ENCODE measurements at places on chromosomes 1 and 21.

DNA sequence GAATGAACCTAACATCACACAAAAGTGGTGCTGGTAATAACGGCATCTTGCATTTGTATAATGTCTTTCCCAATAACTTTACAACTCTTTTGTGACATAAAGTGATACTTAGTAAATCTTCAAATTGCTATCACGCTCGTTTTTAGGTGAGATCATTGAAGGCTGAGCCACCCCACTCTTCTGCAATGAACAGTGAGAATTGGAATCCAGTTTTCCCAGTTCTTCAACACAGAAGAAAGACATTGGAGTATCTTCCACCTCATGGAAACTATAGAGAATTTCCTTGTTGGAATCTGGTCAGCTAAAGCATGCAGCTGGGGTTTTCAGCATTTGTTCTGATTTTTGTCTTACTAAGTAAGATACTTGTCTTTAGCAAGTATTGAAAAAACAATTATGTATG is 59.9 kb upstream of the NRIP1 start:
- DNase-seq: no peak

DNA sequence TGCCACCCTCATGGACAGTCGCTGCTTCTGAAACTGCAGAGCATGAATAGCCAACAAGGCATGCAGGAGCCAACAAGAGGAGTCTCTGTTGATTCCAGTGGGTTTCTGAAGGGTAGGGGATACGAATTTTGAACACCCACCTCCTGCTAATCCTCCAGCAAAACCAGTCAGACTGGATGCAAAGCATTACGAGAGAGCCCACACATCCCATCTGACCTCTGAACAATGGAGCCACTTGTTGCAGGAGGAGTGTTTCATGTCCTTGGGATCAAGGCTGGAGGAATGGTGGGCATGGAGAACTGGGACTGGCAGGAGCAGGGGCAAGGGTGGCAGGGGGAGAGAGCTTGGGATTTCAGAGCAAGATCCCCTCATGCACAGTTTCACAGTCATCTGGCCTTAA is 1.6 kb downstream of the VTCN1 start:
- DNase-seq: no peak

DNA sequence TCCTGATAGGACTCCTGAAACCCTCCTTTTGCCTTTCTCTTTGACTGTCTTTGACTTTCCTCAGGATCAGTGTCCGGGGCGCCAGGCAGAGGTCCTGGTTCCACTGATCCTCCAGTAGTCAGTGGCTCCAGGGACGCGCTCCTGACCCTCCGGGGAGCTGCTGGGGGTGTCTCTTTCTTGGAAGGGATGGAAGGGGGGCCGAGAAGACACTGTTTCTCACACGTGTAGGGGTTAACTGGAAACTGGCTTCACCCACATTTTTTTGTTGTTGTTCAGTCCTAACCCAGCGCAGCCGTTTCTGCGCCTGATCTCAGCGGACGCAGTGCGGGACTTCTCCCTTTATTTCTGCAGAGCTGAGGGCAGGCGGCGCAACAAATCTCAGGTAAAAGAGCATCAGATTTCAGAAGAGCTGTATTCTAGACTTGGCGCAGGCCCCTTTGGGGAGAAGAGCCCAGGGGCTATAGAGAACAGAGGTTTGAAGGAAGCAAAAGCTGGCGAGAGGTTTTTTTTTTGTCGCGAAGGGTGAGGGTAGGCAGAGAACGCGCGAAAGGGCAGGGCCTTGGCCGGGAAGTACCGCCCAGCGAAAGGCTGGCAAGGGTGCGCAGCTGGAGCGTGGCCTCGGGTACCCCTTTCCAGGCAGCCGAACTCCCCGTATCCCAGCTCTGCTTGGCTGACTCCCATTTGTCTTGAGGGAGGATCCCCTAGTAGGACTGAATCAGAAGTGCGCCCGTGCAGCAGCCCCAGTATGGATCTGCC is 4.3 kb upstream of the LHX9 start:
- no peak for DNase-seq

DNA sequence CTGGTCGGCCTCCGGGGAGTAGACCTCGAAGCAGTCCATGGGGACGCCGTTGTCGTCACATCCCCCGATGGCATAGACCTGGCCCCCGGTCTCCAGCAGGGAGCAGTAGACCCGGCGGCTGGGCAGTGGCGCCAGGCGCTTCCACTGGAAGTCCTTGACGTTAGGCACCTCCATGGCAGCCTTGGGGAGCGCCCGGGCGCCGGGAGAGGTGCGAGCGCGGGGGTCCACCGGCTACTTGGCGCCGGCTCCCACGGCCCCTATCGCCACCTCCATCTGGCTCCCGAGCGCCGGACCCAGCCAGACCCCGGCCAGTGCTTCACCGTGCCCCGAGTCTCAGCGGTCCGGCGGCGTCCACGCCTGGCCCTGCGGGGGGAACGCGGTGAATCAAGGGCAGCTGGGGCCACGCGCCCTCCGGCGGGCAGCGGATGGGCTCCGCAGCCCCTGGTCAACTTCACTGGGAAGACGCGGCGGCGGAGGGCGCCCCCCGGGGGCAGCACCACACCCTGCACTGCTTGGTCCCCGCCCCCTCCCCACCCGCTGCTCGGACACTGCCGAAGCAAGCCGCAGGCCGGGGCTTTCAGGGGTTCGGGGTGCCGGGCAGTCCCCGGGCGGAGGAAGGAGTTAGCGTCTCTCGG is 13.2 kb downstream of the KLHDC8A start:
- DNase-seq: no peak

- peak; percentile 19 for DNase-seq
These were observed 104.9 kb upstream of the SNX7 start for GRCh38 chr1:98556521-98557158.

DNA sequence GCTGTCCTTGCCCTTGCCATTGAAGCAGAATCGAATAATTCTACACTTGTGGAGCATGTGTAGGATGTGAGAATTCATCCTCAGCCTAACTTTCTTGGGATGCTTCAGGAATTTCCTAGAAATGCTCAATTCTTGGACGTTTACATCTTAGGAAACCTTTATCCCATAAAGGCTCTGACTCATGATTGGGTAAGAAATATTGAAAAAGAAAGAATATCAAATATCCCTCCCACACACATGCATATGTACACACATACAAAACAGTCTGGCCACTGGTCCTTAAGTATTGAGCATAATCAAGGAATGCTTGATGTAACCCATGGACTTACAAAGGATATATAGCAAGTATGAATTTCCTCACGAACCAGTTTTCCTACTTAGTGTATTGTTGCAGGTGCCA is 83.9 kb upstream of the IPO9 start:
- DNase-seq: peak; percentile 81

DNA sequence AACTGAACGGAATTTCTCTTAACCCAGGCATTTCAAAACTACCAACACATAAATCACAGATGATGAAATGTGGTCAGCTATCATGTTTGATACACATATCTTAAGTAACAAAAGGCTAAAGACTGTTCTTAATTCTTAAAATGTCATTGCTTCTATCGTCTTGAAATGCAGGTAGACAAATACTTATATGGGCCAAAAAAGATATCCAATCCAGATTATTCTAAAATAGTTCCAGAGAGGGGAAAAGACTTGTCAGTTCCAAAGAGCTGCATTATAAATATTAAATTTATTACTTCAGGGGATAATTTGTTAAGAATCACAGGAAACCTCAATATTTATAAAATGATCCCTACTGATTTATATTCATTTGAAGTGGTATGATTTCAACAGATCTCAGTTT is 259.4 kb downstream of the FAF1 start:
- no peak for DNase-seq
